Spleen (tissue), 13 donors: ENCODE measurements at places on chromosomes 11 and 22. TPM values are rescaled to one million over a fixed set of nuclear protein-coding genes. Genes with fewer than 3 reads are reported as not detected.

GRCh38 chr11:101470419-101470818 lies 113.4 kb downstream of the TRPC6 start:
- no peak for DNase-seq
- H3K27ac ChIP-seq = no peak overlapping the region
- no peak overlapping the region for H3K4me3 ChIP-seq
- no peaks in the 10 kb centered on the region for H3K27me3 ChIP-seq

- peaks cover 74% of the 10 kb centered on the region for H3K36me3 ChIP-seq
- H3K27ac ChIP-seq = no peak overlapping the region
- no peak overlapping the region for H3K4me3 ChIP-seq
- DNase-seq = no peak
- no peaks in the 10 kb centered on the region for H3K27me3 ChIP-seq
These were observed 17.0 kb downstream of the HMGXB4 start for GRCh38 chr22:35274154-35274871.

- H3K4me3 ChIP-seq = peak overlapping the region; percentile 59
- no peak overlapping the region for H3K27ac ChIP-seq
- no peaks in the 10 kb centered on the region for H3K27me3 ChIP-seq
- H3K4me1 ChIP-seq = peaks cover 18% of the 10 kb centered on the region
- DNase-seq = no peak
These were observed 64.4 kb downstream of the NAV2 start for GRCh38 chr11:19777039-19777376.

DNA sequence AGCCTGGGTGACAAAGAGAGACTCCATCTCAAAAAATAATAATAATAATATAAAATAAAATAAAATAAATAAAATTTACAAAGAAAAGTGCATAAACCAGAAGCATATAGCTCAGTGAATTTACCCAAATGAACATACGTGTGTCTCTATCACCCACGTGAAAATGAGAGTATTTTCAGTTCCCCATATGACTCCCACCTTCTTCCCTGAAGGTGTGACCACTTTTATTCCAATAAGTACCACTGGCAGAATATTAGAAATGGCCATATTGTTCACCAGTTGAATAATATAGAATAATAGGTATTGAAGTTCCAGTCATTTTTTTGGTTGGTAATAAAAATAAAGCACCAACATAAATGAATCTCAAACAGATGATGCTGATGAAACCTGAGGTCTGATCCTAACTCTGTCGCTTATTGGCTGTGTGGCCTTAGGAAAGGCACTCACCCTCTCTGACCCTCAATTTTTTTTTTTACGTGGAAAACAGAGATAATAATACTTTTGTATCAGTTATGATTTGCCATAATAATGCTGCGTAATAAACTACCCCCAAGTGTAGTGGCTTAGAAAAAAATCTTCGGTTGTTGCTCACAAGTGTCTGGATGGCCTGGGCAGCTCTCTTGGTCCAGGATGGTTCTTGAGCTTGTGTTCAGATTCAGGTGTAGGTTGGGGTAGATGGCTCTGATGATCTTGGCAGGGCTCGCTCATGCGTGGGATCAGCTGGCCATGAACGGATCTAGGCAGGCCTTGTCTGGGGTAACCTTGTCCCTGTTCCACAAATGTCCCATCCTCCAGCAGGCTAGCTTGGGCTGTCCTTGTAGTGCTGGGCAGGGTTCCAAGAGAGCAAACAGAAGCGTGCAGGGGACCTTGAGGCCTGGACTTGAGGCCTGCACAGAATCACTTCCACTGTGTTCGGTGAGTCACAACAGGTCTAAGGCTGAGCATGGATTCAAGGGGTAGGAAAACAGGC lies 88.1 kb downstream of the MYO18B start:
- H3K4me3 ChIP-seq = no peak overlapping the region
- no peaks in the 10 kb centered on the region for H3K36me3 ChIP-seq
- H3K4me1 ChIP-seq = no peaks in the 10 kb centered on the region
- no peaks in the 10 kb centered on the region for H3K27me3 ChIP-seq
- H3K27ac ChIP-seq = no peak overlapping the region

GRCh38 chr11:11777897-11778296 lies 63.9 kb upstream of the USP47 start:
- no peak overlapping the region for H3K27ac ChIP-seq
- H3K27me3 ChIP-seq = no peaks in the 10 kb centered on the region
- H3K36me3 ChIP-seq = no peaks in the 10 kb centered on the region
- H3K4me3 ChIP-seq = no peak overlapping the region
- no peaks in the 10 kb centered on the region for H3K4me1 ChIP-seq
- no peak for DNase-seq

Gene HTR3A
- 1.3 TPM for total RNA-seq

Gene BTBD18
- not detected for total RNA-seq

Gene RAB38
- total RNA-seq = 2.1 TPM

Gene APOBEC3H
- total RNA-seq = 3.4 TPM
